ENCODE measurements at places on chromosomes 1 and 21.

- no peak for DNase-seq
Measured at GRCh38 chr1:117143172-117143571, 21.6 kb upstream of the TRIM45 start.

- DNase-seq, result no peak
Measured at GRCh38 chr1:220076861-220077762, 12.5 kb downstream of the BPNT1 start.

DNA sequence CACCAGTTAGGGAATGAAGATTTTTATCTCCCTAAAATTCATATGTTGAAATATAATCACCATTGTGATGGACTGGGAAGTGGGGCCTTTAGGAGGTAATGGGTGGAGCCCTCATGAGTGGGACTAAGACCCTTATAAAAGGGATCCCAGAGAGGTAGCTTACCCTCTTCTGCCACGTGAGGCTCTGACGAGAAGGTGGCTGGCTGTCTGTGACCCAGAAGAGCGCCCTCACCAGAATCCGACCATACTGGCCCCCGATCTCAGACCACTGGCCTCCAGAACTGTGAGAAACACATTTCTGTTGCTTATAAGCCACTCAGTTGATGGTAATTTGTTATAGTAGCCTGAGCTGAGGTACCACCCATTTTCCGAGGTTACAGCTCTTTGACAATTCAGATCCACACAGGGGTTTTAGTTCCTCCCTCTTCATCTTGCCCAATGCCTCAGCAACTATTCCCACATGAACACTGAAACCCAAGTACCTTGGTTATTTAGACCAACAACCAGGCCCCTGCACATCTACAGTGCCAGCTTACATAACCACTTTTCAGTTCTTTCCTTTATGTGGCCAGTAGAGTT, 27.6 kb upstream of the HUNK start:
- no peak for DNase-seq

- no peak for DNase-seq
Measured at GRCh38 chr1:231554969-231555368, 26.5 kb downstream of the TSNAX start.

- no peak for DNase-seq
Measured at GRCh38 chr1:100400404-100400803, 48.1 kb downstream of the CDC14A start.

DNA sequence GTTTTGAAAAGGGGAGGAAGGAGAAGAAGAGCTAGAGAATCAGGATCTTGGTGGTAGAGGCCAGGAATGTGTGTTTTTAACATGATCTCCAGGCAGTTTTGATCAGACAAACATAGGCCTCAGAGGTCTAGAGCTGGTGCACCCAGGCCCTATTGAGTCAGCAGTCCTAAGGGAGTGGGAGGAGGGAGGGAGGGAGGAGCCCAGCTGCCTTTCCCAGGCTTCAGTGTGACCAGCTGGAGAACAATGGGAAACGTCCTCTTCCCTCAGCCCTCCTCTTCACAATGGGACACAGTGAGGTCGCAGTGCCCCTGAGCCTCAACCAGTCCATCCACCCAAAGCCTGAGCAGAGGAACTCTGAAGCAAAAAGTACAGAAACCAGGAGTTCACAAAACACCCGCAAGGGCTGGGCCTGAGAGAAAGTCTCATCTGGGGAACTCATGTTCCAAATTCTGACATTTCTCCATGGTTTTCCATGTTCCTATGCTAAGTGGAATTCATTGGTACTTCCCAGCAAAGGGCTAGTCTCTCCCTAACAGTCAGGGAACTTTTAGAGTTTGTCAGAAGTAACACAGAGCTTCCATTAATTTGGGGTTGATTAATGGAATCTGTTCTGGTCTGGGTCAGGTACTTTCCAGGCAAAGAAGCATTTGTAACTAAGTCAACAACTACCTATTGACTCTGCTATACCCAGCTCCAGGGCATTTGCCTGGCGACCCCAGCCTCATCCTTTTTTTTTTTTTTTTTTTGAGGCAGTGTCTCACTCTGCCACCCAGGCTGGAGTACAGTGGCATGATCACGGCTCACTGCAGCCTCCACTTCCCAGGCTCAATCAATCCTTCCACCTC, 37.5 kb downstream of the ELAPOR1 start:
- DNase-seq, result no peak

GRCh38 chr1:114010433-114011184, 31.3 kb downstream of the OLFML3 start:
- no peak for DNase-seq

- DNase-seq, result no peak
Measured at GRCh38 chr1:153976819-153977249, 640 bp downstream of the JTB start.

- DNase-seq, result no peak
Measured at GRCh38 chr1:3500265-3500835, 45.9 kb downstream of the ARHGEF16 start.

GRCh38 chr1:51520700-51521248, 1.7 kb upstream of the EPS15 start:
- DNase-seq, result no peak

All from left hindlimb (tissue), 1 donor.